ENCODE measurements at places on chromosomes 2 and 18.

GRCh38 chr2:54639609-54640008 lies 83.9 kb upstream of the EML6 start:
- H3K4me3 ChIP-seq, result no peak overlapping the region
- H3K4me1 ChIP-seq, result peaks cover 45% of the 10 kb centered on the region

DNA sequence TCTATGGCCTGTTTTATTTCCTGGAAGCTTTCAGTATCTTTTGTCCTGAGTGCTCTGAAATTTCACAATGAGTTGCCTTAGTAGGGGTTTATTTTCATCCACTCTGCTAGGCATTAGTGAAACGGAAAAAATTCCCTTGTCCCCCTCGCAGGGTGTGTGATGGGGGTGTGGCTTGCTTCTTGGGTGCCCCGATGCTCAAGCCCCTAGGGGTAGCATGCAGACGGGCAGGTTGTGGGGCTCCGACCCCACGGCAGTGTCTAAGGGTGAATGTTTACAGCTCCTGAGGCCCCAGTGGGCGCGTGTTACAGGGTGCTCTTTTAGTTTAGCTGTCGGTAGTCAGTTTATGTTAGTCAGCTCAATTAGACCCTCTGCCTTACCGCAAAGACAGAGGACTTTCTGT lies 32.2 kb upstream of the MAP4K4 start:
- no peak overlapping the region for H3K4me3 ChIP-seq
- no peaks in the 10 kb centered on the region for H3K27me3 ChIP-seq
- no peak overlapping the region for H3K27ac ChIP-seq
- H3K4me1 ChIP-seq, result no peaks in the 10 kb centered on the region
- no peak for DNase-seq

GRCh38 chr2:205261516-205262020 lies 420.7 kb upstream of the NRP2 start:
- no peak overlapping the region for H3K4me3 ChIP-seq
- no peak overlapping the region for H3K27ac ChIP-seq
- no peaks in the 10 kb centered on the region for H3K4me1 ChIP-seq

DNA sequence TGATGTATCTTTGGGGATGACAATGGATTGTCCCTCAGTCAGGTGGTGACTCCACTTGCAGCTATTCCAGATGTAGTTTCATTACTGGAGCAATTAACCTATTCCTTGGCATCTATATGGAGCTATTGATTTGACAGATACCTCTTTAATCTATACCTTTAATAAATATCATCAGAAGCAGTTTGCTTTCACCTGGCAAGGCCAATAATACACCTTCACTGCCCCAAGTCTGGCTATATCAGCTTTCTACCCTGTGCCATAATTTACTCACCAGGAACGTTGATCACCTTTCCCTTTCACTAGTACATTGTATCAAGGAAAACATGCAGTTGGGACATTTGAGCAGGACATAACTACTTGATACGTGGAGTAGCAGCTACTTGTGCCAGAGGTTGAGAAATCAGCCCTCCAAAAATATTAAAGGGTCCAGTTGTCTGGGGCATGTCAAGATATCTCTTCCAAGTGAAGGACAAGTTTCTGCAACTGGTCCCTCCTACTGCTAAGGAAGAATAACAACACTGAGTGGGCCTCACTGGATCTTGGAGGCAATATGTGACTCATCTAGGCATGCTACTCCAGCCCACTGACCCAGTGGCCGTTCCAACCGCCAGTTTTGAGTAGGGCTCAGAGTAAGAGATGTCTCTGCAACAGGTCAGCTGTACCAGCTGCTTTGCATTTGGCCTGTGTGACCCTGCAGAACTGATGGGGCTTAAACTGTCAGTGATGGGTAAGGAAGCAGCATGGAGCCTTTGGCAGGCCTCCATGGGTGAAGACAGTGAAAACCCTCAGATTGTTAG lies 67.0 kb downstream of the PSMG2 start:
- H3K27ac ChIP-seq, result no peak overlapping the region
- no peak overlapping the region for H3K4me3 ChIP-seq
- DNase-seq, result no peak
- H3K27me3 ChIP-seq, result no peaks in the 10 kb centered on the region
- no peaks in the 10 kb centered on the region for H3K36me3 ChIP-seq

- no peaks in the 10 kb centered on the region for H3K27me3 ChIP-seq
- no peak for DNase-seq
- no peaks in the 10 kb centered on the region for H3K36me3 ChIP-seq
- peaks cover 23% of the 10 kb centered on the region for H3K4me1 ChIP-seq
- no peak overlapping the region for H3K27ac ChIP-seq
Observed at GRCh38 chr2:177542396-177542795, 149.8 kb downstream of the AGPS start.

- H3K4me1 ChIP-seq, result no peaks in the 10 kb centered on the region
- DNase-seq, result no peak
- H3K27ac ChIP-seq, result no peak overlapping the region
- no peak overlapping the region for H3K4me3 ChIP-seq
Observed at GRCh38 chr2:56583796-56584315, 400.1 kb downstream of the CCDC85A start.

- no peaks in the 10 kb centered on the region for H3K4me1 ChIP-seq
- no peaks in the 10 kb centered on the region for H3K27me3 ChIP-seq
- H3K4me3 ChIP-seq, result peak within 1 kb of the TSS; percentile 74
- peak within 1 kb of the TSS; percentile 92 for H3K27ac ChIP-seq
- peaks cover 26% of the 10 kb centered on the region for H3K36me3 ChIP-seq
- peak; percentile 30 for DNase-seq
Observed at GRCh38 chr2:42568401-42569115, at the start of gene MTA3. Gene MTA3, plus strand, starts transcription at chr2:42568632. Its CDS starts 114 bp downstream, at chr2:42568746.

DNA sequence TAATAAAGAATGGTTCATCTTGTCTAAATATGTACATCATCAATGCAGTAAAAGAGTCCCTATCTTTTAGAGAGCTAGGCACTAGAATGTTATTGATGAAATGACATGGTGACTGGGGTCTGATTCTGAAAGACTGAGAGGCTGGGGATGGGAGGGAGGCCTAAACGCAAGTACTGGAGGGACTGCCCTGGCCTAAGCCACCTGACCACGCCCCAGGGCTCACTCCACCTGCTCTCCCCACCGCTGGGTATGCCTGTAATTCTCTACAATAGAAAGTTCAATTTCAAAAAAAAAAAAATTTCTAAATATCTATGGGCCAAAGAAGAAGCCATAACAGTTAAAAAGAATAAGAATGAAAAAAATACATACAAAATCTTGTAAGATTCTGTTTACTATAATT lies 194.0 kb downstream of the HDAC4 start:
- H3K27ac ChIP-seq, result no peak overlapping the region
- H3K4me1 ChIP-seq, result peaks cover 51% of the 10 kb centered on the region
- no peak for DNase-seq
- no peak overlapping the region for H3K4me3 ChIP-seq
- no peaks in the 10 kb centered on the region for H3K36me3 ChIP-seq

DNA sequence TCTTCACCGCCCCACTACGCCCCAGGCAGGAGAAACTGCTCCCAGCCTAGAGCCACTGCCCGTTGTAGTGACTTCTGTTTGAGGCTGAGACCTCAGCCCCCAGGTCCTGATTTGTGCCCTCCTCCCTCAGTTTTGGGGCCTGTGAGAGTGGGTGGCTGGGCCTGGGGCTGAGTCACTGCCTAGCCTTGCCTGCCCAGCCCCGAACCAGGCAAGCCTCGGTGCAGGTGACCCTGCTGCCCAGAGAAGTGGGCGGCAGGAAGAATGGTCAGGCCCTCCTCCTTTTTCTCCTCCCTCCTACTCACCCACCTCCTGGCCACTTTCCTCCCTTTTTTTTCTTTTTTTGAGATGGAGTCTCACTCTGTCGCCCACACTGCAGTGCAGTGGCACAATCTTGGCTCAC lies 66.6 kb downstream of the ZFP36L2 start:
- no peaks in the 10 kb centered on the region for H3K27me3 ChIP-seq
- peaks cover 32% of the 10 kb centered on the region for H3K4me1 ChIP-seq
- H3K36me3 ChIP-seq, result no peaks in the 10 kb centered on the region
- H3K27ac ChIP-seq, result peak overlapping the region; percentile 85
- no peak overlapping the region for H3K4me3 ChIP-seq
- no peak for DNase-seq

DNA sequence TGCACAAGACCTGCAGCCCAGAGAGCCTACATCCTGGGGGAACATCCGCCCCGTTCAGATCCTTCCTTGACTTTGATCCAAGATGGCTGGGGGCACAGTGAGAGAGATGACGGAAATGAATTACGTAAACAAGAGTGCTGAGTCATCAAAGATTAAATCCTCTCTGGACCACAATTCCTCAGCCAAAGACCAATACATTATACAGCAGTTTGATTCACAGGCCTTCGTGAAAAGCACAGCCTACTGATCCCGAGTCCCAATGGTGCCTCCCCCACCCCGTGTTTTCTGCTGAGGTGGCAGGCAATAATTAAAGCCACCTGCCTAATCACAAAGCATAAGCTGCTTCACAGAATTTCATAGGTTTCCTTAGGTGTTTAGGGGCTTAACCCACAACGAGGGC lies 43.0 kb downstream of the MYO5B start:
- DNase-seq, result no peak
- no peaks in the 10 kb centered on the region for H3K36me3 ChIP-seq
- no peak overlapping the region for H3K4me3 ChIP-seq
- H3K4me1 ChIP-seq, result no peaks in the 10 kb centered on the region
- H3K27ac ChIP-seq, result no peak overlapping the region

- no peaks in the 10 kb centered on the region for H3K4me1 ChIP-seq
- no peaks in the 10 kb centered on the region for H3K27me3 ChIP-seq
Observed at GRCh38 chr2:177030451-177031105, 182.0 kb upstream of the HNRNPA3 start.

- H3K4me3 ChIP-seq, result no peak overlapping the region
- H3K27ac ChIP-seq, result no peak overlapping the region
- H3K4me1 ChIP-seq, result peaks cover 28% of the 10 kb centered on the region
- DNase-seq, result no peak
- no peaks in the 10 kb centered on the region for H3K27me3 ChIP-seq
Observed at GRCh38 chr18:70207181-70207580, 1.7 kb upstream of the RTTN start.

DNA sequence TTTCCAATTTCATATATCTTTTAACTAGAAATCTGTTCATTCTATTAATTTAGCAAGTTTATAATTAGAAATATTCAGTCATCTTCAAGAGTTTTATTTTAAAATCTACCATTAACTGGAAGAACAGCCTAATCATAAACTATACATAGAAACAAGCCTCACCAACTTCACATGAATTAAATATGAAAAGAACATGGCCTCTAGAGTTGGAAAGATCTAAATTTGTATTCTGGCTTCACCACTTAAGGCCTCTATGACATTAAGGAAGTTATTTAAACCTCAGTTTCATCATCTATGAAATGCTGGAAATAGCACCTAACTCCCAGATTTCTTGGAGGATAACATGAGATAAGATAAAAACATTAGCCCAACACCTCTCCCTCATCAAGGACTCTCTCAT lies 51.4 kb upstream of the SCN7A start:
- H3K27me3 ChIP-seq, result no peaks in the 10 kb centered on the region
- H3K27ac ChIP-seq, result no peak overlapping the region
- no peak for DNase-seq
- H3K36me3 ChIP-seq, result no peaks in the 10 kb centered on the region
- no peaks in the 10 kb centered on the region for H3K4me1 ChIP-seq
- H3K4me3 ChIP-seq, result no peak overlapping the region

DNA sequence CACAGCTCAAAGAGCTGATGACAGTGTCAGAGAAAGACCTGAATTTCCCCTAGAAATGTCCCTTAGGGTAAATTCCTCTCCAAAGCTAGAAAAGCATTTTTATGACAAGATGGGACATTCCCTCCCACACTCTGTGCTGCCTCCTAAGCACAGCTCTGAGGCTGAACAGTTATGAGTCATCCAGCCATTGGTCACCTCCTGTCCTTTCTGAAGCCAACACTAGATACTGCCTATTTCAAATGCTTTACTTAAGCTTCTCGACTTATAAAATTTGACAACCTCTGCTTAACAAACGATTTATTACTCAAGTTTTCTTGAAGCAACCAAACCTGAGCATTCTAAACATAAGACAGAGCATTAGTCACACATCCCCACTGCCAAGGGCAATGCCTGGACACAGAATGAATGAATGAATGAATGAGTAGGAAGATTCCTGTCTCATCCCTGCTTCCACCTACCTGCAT lies 35.4 kb downstream of the B4GALT6 start:
- no peaks in the 10 kb centered on the region for H3K36me3 ChIP-seq
- no peaks in the 10 kb centered on the region for H3K27me3 ChIP-seq
- H3K27ac ChIP-seq, result no peak overlapping the region
- no peaks in the 10 kb centered on the region for H3K4me1 ChIP-seq

DNA sequence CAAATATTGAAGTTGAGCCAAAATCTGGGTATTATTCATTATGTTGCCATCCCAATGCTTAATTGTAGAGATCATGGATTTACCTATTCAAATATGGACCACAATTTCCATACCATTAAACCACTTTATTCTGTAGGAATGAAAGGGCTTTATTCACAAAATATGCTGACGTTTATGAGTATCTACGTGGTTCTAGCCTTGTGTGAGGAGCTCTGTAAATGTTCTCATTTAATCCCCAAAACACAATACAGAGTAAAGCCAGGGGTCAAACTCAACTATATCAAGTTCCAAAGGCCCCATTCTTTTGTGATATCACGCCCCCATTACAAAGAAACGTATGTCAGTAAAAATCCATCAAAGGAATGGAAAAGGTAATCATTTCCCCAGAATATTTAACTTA lies 61.9 kb downstream of the ANTXR1 start:
- no peak overlapping the region for H3K4me3 ChIP-seq
- no peaks in the 10 kb centered on the region for H3K27me3 ChIP-seq
- H3K4me1 ChIP-seq, result no peaks in the 10 kb centered on the region
- peaks cover 35% of the 10 kb centered on the region for H3K36me3 ChIP-seq
- no peak for DNase-seq
- H3K27ac ChIP-seq, result no peak overlapping the region

- H3K36me3 ChIP-seq, result no peaks in the 10 kb centered on the region
- no peaks in the 10 kb centered on the region for H3K27me3 ChIP-seq
- peaks cover 34% of the 10 kb centered on the region for H3K4me1 ChIP-seq
- no peak overlapping the region for H3K27ac ChIP-seq
Observed at GRCh38 chr2:226759768-226760167, 39.9 kb downstream of the IRS1 start.

GRCh38 chr2:67845621-67846369 lies 217.0 kb downstream of the C1D start:
- no peak overlapping the region for H3K27ac ChIP-seq
- no peak for DNase-seq
- no peaks in the 10 kb centered on the region for H3K4me1 ChIP-seq
- peak overlapping the region; percentile 38 for H3K4me3 ChIP-seq
- no peaks in the 10 kb centered on the region for H3K27me3 ChIP-seq

GRCh38 chr2:18384242-18384641 lies 176.2 kb downstream of the RDH14 start:
- no peaks in the 10 kb centered on the region for H3K36me3 ChIP-seq
- no peak overlapping the region for H3K27ac ChIP-seq
- H3K27me3 ChIP-seq, result peaks cover 5% of the 10 kb centered on the region
- no peak for DNase-seq

- no peaks in the 10 kb centered on the region for H3K36me3 ChIP-seq
- no peak overlapping the region for H3K4me3 ChIP-seq
- no peak for DNase-seq
- H3K27ac ChIP-seq, result no peak overlapping the region
Observed at GRCh38 chr2:142997231-142997630, 119.8 kb downstream of the KYNU start.

GRCh38 chr2:59774821-59775433 lies 778.5 kb downstream of the BCL11A start:
- H3K4me3 ChIP-seq, result no peak overlapping the region
- no peaks in the 10 kb centered on the region for H3K36me3 ChIP-seq
- DNase-seq, result no peak

- H3K4me3 ChIP-seq, result no peak overlapping the region
- H3K27me3 ChIP-seq, result no peaks in the 10 kb centered on the region
- no peaks in the 10 kb centered on the region for H3K4me1 ChIP-seq
Observed at GRCh38 chr2:204180649-204181048, 244.1 kb downstream of the ICOS start.
